ENCODE measurements at places on chromosomes 5 and 9.

GRCh38 chr5:116032991-116033390, 719 bp downstream of the ARL14EPL start:
- DNase-seq: no peak

- no peak for DNase-seq
Observed at GRCh38 chr5:10892147-10892910, 131.3 kb upstream of the DAP start.

- no peak for DNase-seq
Observed at GRCh38 chr5:5374009-5374715, 48.3 kb upstream of the ICE1 start.

- no peak for DNase-seq
Observed at GRCh38 chr9:89880161-89880560, 275.3 kb downstream of the GADD45G start.

DNA sequence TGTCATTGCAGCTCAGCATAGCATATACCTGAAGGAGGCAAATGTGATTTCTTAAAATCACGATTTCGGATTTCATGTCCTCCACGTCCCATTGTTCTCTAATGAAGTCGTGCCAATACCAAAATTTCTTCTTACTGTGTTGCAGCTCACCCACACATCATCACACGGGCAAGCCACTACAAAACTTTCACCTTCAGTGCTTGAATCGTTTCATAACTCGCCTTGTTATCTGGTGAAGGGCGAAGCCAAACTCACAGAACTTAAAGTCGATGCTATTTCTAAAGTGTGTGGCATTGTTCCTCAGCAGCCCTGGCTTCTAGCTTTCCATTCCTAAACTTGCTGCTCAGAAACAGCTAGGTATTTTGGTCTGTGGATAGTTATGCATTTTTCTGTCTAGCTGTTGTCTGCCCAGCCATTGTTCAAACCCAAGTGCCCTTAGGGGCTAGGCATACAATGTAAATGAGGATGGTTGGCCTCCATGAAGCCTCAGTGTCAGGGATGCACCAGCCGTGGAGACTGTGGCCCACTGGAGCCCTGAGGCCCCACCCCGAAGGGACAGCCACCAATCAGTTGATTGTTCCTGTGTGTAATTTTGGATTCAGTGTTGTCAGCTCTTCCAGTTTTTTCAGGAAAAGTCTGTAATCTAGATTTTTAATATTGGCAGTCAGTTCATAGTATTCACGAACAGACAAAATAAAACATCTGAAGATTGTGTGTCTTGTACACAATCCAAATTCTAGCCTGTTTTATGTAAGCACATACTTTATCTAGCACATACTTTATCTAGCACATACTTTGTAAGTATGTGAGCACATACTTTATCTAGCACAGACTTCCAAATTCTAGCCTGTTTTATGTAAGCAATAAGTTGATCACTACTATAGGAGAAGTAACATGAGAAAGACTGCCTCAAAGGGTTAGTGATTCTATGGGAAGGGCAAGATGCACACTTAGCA, 112.8 kb downstream of the DAPK1 start:
- DNase-seq: no peak

DNA sequence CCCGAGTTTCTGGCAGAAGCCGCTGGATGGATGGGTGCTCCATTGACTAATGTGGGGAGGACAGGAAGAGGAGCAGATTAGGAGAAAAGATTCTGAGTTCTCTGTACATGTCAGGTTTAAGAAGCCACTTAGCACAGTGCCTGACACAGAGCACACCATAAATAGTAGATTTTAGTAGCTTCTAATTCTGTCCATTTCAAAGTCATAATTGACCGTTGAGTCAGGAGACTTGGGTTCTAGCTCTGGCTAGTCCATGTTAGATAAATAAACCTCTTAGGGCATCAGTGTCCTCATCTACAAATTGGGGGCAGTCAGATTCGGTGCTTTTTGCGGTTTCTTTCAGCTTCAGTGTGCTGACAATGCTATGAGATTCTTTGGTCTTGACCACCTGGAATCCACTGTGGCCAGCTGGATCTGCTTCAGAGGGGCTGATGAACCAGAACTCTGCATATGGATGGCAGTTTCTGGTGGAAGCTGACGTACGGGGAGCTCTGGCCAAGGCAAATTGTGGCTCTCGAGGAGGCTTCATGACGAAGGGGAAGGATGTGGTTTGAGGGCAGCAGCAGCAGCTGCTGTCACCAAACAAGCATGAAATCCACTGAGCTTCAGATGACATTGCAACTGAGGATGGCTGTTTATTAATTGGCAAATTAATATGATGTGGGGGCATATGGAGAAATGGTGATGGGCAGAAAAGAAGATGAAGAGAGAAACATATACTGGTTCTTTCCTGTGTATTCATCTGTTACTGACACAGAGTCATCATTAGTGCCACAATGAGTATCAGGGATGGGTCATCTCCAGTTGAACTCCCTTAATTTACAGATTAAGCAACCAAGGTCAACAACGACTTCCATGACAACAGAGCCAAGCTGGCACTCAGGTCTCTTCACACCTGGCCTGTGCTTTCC, 134.4 kb downstream of the AOPEP start:
- peak; percentile 42 for DNase-seq

DNA sequence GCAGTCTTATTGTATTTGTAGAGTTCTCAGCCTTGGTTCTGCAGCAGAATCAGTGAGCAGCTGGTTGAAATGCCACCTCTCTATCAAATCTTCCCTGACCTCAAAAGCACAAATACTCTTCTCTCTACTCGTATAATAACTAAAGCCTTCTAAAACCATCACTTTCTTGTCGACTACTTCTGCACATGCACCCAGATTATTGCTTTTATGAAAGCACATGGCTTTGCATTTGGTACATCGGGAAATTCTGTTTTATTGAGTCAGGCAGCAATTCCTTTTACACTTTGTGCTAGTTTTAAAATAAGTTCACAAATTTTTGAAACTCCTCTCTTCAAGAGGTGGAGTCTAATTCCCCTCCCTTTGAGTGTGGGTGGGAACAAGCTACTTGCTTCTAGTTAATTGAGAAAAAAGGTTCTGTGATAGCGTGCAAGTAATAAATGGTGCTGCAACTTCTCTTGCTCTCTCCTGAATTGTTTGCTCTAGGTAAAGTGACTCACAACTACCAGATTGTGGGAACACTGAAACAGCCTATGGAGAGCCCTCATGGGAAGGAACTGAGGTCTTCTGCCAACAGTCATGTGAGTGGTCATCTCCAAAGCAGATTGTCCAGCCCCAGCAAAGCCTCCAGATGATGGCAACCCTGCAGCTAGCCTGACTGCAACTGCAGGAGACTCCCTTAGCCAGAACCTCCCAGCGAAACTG, 66.0 kb upstream of the TAF1L start:
- DNase-seq: no peak

GRCh38 chr5:35789732-35790456, 66.8 kb upstream of the IL7R start:
- DNase-seq: no peak

GRCh38 chr9:20407013-20407412, 215.3 kb downstream of the MLLT3 start:
- DNase-seq: no peak

- DNase-seq: no peak
Observed at GRCh38 chr5:127367946-127368465, 77.4 kb downstream of the MEGF10 start.

DNA sequence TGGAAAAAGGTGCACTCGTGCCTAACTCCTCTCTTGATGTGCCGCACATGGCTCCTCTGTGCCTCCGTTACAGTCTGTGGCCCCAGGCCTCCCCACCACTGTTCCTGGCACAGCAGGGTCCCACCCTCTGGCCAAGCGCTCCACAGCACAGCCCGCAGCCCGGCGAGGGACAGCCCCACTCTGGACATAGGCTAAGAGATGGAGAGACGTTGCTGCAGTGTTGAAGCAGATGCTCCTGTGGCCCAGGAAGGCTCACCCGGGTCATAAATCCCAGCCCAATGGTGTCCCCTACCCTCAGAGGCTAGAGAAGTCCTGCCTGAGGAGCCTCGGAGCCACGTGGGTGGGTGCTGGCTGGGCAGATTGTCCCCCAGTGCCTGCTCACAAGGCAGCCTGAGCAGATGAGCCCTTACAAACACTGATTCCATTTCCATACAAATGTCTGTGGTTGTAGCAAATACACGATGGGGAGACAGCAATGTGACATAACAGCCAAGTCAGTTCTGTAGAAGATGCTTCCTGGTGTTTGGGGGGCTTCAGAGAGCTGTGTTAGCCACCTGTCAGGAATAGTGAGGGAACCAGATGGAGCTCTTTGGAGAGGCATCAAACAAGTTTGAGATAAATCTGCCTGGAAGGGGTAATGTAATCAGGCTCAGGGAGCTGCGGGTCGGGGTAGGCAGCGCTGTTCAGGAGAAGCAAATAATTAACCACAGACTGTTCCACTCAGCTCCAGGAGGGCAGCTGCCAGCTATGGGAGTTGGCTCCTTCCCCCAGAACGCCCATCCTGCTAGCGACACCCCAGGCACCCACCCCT, 41.7 kb downstream of the C5orf15 start:
- no peak for DNase-seq

GRCh38 chr5:124858612-124859011, 112.2 kb upstream of the ZNF608 start:
- no peak for DNase-seq

- DNase-seq: no peak
Observed at GRCh38 chr5:173789031-173789920, 98.9 kb upstream of the CPEB4 start.

DNA sequence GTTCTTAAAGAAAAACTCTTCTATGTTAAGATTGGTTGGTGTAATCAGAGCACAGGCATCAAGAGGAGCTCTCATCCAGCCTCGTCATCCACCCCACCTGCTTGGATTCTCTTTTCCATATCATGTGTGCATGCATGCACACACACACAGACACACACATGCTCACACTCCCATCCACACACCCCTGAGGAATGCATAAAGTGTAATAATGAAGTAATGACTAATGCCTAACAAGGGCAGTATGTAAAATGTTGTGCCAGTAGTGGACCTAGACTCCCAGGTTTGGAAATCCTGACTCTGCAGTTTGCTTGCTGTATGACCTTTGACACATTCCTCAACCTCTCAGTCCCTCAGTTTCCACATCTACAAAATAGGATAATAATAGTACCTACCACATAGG, 280.0 kb upstream of the ANKRD55 start:
- DNase-seq: no peak

DNA sequence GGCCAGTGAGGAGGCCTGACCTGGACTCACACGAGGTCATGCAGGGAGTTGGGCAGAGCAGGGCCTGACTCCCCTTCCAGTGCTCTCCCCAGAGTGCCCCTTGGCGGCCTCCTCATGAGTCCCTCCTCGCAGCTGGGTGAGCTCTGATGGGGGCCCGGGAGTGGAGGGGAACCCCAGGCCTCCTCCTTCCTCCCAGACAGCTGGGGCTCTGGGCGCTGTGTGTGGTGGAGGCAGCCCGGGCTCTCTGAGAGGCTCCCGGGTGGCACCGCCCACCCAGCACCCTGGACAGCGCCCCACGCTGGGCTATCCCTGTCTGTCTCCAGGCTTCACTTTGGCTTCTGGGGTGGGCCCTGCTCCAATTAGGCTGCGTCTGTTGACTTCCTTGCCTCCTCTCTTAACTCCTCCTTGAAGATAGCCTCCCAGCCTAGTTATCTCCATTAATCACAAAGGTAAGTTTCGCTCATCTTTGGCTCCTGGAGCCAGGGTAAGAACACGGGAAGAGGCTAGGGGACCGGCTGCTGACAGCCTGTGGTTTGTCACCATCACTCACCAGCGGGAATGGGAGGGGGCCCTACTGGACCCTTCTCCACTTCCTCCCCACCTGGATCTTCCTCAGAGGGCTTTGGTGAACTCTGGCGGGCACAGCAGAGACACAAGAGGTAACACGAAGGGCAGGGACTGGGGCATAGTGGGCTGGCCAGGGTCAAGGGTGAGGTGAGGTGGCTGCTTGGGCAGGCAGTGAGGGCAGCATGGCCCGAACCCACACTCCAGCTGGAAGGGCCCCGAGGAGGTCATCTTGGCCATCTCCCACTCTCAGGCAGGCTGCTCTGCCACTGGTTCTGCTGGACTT, 13.1 kb downstream of the PSD2 start:
- DNase-seq: peak; percentile 23

GRCh38 chr9:5421163-5421562, 16.6 kb downstream of the PLGRKT start:
- DNase-seq: no peak

- no peak for DNase-seq
Observed at GRCh38 chr5:78823196-78823595, 161.9 kb downstream of the ARSB start.

- no peak for DNase-seq
Observed at GRCh38 chr5:142584891-142585290, 101.0 kb downstream of the FGF1 start.
